Suppressor macrophage (primary cell): ENCODE measurements at places on chromosomes 4 and X.
A peak's percentile ranks its signal among the peaks of the same experiment; 100 is the strongest.

DNA sequence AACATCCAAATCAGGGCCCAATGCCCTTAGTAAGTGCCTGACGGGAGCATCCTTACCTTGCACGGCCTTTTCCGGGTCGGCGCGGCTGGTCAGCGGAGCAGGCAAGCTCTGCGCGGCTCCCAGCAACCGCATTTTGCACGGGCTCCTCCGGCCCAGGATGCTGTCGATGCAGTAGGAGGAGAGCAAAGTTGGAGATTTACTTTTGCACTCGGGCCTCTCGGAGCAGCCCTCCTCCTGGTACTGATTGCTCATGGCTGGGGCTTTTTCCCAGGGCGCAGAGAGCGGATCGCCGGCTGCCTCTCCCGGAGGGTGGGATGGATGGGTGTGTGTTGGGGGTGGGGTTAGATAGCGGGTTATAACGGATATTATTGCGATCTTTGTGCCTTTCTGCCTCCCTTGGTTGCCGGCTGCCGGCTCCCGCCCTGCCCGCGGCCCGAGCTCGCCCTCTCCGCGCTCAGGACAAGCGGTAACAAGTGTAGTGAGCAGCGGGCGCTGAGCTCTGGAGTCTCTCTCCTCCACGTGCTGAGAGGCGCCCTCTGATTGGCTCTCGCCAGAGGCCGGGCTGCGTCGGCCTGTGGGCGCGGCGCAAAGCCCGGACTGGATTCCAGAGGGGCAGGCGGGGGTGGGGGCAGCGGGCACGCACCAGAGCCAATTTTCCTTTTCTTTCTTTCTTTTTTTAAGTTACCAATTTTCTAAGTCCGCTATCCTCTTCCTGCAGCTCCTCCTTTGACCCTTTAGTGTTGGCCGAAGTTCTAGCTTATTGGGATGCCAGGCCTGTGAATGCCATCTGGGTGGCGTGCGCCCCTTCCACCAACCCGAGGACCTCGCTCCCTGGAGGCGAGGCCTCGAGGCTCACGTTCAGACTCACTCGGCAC is at the start of gene ARX:
Gene ARX, minus strand, starts transcription at position 480 of the 875 bp plus-strand sequence. Its CDS starts 228 bp downstream, at position 252.
- DNase-seq: peak; percentile 45

DNA sequence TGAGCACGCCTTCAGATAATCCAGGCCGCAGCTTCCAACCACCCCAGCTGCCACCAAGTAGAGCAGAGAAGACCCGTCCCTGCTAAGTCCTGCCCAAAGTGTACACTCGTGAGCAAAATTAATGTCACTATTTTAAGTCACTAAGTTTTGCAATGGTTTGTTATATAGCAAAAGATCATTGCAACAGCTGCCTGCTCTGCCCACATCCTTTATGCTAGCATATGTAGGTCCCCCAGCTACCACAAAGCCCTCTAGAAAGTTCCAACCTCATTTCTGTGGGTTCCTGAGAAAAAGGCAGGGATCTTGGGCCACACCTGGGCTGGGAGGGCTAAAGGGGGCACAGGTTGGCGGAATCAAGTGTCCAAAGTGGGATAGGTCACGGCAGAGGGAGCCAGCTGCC is 346.9 kb downstream of the BCOR start:
- peak; percentile 41 for DNase-seq

- DNase-seq: no peak
These were observed 64.2 kb downstream of the DCUN1D4 start for GRCh38 chr4:51907006-51907669.

GRCh38 chrX:26309262-26309661 is 93.3 kb downstream of the MAGEB5 start:
- no peak for DNase-seq

GRCh38 chr4:1842993-1843448 is 12.9 kb downstream of the LETM1 start:
- no peak for DNase-seq

DNA sequence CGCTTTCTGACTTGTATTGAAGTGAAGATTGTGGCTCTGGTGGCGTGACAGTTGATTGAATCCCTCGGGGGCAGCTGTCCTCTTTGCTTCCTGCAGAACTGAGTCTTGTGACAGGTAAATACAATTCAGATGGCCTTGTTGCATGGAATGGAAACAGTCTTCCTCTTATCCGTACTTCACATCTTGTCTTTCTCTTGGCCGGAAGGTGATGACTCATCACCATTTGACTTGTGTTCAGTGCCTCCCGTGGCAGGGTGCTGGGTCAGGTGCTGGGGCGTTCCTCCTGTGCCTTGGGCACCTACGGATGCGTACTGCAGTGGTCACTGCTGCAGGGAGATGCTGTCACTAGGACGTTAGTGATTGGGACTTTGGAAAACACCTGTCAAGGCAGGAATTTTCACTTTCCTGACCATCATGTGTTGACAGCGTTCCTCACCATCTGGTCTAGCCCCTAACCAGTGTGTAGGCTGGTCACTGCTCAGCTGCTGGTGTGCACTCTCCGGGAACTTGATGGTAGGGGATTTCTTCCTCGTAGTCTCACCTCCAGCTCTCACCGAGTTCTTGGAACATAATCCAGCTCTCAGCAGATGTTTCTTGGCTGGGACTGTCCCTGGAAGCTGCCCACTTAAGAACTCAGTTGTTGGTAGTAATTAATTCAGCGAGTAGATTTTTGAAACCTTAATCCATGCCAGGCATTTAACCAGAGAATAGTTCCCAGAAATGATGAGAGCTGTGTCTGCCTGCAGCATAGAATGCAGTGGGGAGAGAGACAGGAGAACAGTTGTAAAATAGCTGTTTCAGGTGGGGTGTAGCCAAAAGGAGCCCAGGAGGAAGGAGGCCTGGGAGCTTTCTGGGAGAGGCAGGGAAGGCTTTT is 7.2 kb downstream of the TBC1D14 start:
- DNase-seq: peak; percentile 74

DNA sequence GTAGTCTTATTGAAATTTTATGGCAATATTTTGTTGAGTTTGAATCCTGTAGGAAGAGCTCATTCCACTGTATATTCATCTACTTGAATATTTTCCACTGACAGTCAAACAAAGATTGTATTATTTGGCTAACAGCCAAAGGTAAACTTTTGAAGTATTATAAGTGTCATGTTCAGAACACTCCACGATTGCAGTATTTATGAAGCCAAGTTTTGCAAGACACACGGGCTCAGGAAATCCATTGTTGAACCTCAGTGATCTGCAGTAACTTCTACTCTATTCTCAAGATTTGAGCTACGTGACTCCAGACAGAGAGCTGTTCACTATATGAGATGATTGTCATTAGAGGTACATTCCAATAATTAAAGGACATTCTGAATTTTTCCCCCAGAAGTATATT is 302.7 kb upstream of the ADGRL3 start:
- no peak for DNase-seq

- no peak for DNase-seq
These were observed 74.7 kb downstream of the FAM47B start for GRCh38 chrX:35017284-35017683.

DNA sequence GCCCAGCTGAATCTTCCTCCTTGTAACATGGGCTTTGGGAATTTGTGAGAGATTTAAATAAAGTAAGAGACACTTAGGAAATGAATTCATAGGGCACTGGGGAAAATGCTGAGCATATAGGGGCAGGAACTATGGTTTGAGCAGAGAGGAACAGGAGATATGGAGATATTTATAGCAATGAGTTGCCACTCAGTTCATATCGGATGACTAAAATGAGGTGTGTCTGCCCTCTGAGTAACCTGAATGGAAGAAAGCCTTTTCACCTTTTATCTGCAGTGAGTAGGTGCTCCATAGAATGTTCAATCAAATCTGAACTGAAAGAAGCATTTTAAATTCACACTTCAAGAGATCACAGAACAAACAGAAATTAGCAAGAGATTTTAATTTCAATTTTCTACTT is 105.7 kb downstream of the CEP44 start:
- DNase-seq: no peak

DNA sequence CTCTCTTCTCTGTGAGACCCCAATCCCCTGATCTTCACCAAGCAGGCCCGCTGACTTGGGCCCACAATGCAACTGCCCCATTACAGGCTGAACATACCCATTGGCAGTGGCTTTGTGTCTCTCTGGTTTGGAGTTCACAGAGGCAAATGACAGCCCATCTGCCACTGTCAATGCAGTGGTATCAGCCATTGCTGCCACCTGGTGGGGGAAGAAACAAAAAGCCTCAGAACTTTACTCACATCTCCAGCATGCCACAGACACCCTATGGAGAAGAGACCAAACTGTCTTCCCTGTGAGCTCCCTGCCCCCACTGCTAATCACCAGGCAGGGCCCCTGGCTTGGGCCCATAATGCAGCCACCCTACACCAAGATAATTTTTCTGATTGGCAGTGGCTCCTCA is 729.3 kb upstream of the ACTRT1 start:
- DNase-seq: no peak

- DNase-seq: no peak
These were observed 2.5 kb downstream of the SH3BP2 start for GRCh38 chr4:2795300-2795892.

DNA sequence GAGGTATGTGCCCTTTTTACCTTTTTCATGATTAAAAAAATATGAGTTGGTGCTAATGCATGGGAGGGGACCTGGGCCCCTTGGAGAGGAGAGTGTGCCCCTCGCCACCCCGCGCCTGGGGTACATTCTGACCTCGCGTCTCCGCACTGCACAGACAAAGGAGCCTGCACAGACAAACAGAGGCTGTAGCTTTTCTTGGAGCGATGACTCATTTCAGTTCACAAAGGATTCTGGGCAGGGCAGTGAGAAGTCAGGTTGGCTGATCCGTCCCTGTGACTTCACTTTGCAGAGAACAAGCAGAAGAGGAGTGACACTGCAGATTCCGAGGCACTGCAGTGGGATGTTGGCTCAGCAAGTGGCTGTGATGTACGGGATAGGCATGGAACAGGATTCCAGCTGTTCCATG is 82.9 kb downstream of the STOX2 start:
- DNase-seq: peak; percentile 84

DNA sequence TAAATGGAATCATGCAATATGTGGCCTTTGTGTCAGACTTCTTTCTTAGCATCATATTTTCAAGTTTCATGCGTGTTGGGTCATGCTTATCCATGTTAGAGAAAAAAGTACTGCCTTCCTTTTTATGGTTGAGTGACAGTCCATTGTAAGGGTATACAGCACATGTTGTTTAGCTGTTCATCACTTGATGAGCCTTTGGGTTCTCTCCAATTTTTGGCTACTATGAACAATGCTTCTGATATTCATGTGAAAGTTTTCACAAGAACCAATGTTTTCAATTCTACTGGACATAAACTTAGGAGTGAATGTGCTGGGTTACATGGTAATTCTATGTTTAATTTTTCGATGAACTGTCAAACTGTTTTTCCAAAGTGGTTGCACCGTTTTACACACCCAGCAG is 28.1 kb upstream of the LNX1 start:
- DNase-seq: no peak

- peak; percentile 42 for DNase-seq
These were observed 81.2 kb downstream of the SHROOM3 start for GRCh38 chr4:76515975-76516843.

DNA sequence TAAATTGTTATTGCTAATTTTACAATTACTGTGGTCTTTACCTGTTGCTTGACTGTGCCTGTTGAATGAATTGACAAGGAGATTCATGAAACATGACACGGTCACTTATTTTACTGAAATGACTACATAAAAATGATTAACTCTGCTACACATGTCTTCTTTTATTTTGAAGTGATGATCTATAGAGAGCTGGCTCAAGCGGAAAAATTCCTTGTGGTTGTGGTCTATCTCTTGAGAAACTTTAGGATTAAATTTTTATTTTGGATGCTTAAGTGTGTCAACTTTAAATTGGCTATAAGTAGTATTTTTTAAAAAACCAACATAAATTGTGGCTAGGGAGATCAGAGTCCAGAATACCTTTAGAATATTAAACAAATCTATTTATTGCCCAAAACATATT is 131.8 kb upstream of the PITX2 start:
- no peak for DNase-seq

GRCh38 chr4:42626629-42627146 is 30.2 kb downstream of the ATP8A1 start:
- no peak for DNase-seq

- no peak for DNase-seq
These were observed 48.0 kb upstream of the SOD3 start for GRCh38 chr4:24747234-24747975.

DNA sequence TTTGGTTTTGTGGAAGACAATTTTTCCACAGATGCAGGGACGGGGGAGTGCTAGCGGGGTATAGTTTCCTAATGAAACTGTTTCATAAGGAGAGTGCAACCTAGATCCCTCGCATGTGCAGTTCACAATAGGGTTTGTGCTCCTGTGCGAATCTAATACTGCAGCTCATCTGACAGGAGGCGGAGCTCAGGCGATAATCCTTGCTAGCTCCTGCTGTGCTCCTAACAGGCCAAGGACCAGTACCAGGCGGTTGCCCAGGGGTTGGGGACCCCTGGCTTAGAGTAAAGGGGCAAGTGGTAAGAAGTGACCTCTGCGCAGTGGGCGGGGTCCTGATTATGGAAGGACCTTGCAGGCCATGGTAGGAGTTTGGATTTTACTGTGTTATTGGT is 3.8 kb downstream of the SCML1 start:
- no peak for DNase-seq

DNA sequence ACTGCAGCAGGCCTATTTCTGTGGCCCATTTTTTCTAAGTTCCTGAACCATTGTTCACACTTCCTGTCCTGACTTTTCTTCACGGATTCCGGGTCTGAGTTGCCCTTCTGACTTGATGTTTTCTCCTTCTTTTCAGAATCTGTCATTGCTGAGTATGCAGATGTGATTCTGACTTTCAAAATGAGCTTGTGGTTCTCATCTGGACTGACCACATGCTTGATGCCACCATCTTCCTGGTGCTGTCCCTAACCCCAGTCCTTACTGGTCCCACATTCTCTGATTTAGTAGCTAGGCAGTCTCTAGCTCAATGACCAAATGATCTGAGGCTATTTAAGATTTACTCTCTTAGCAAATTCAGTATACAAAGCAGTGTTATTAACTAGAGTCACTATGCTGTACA is 822.3 kb upstream of the TENM3 start:
- no peak for DNase-seq

- no peak for DNase-seq
These were observed 293.5 kb downstream of the ZNF674 start for GRCh38 chrX:46251755-46252154.

- DNase-seq: peak; percentile 31
These were observed 1.2 kb downstream of the GABRB1 start for GRCh38 chr4:47032405-47033106.

GRCh38 chrX:13489454-13489853 is 79.9 kb upstream of the EGFL6 start:
- peak; percentile 69 for DNase-seq

DNA sequence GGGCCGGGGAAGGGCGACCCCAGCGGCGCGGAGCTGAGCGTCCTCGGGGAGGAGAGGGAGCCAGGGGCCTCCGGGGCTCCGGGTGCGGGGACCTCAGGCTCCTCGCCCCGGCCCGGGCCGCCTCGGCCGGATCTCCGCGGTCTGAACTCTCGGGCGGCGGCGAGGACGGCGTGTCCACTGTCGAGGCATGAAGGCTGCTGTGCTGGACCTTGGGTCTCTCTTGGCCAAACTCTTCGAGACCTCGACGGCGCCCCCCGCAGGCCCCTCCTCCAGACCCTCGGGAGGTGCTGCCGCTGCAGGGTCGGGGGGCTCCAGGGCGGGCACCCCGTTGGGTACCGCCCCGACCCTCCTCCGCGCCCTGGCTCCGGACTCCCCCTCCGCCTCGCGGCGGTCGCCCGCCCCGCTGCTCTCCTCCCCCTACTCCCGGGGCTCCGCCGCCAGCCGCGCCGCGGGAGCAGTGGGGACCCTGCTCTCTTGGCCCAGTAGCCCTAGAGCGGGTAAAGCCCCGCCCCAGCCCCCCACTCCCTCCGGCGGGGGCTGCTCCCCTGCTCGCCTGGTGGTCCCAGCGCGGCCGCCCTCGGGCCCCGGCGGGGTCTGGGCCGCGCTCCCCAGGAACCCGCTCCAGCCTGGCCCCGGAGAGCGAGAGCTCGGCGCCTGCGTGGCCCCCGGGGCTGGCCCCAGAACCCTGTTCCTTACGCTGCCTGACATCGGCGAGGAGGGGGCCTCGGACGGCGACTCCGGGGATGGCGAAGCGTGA is 564 bp downstream of the FAM149A start:
- DNase-seq: peak; percentile 28
